Activated T-cell treated with anti-CD3 and anti-CD28 coated beads, Interleukin-2, amount 50 U/mL, for 24 hours (primary cell): ENCODE measurements at places on chromosomes 2 and 18.

DNA sequence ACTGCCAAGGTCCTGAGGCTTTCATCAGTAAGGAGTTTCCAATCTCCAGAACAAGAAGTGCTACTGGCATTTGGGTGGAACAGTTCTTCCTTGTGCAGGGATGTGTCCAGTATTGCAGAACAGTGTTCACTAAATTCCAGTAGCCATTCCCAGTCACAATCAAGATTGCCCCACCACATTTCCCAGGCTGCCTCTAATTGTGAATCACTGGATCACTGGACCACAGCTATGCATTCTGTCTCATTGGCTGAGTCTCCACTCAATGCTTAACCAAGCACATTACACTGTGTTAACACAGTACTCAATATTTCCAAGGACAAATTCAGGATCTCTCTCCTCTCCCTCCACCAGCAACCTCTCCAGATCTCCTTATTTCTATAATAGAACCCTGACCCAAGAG, 160.2 kb upstream of the CCDC150 start:
- no peak overlapping the region for H3K27ac ChIP-seq
- H3K4me3 ChIP-seq, result no peak overlapping the region
- no peak for DNase-seq
- H3K27me3 ChIP-seq, result peaks cover 36% of the 10 kb centered on the region
- peaks cover 5% of the 10 kb centered on the region for H3K4me1 ChIP-seq

GRCh38 chr2:176501617-176502016, 232.4 kb downstream of the MTX2 start:
- no peaks in the 10 kb centered on the region for H3K4me1 ChIP-seq
- H3K27me3 ChIP-seq, result peaks cover 51% of the 10 kb centered on the region
- no peak overlapping the region for H3K27ac ChIP-seq

- no peak overlapping the region for H3K27ac ChIP-seq
- no peaks in the 10 kb centered on the region for H3K4me1 ChIP-seq
- no peaks in the 10 kb centered on the region for H3K27me3 ChIP-seq
- no peak for DNase-seq
- no peaks in the 10 kb centered on the region for H3K36me3 ChIP-seq
Measured at GRCh38 chr2:34161549-34161948, 562.5 kb upstream of the FAM98A start.

- no peak for DNase-seq
- peaks cover 34% of the 10 kb centered on the region for H3K4me1 ChIP-seq
- no peak overlapping the region for H3K4me3 ChIP-seq
Measured at GRCh38 chr2:118841450-118841827, 6.0 kb downstream of the EN1 start.

DNA sequence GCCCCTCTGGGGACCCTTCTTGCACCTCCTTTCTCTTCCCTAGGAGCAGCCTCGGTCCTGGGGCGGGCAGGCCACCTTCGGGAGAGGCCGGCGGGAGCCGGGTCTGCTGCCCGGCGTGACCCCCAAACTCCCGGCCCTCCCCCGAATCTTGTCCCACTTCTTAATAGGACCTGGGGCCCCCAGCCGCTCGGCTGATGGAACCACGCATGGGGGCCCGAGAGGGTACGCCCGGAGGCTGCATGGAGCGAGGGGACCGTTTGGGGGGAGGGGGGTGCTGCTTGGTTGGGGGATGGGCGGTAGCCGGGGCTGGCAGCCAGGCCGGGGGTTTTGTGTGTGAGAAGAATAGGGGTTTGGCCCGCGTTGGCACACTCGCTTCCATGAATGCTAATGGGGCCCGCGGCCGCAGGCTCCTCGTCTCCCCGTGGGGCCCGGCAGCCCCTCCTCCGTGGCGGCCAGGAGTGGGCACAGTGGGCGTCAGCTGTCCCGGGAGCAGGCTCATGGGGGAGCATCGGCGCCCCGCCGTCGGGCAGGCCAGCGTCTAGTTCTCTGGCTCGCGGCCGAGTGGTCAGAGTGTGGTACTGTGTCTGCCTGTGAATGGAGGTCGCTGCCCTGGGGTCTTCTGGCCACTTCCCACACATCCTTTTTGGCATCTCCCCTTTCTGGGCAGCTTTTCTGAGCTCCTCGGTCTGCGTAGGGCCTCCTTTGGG, 1.0 kb downstream of the GAREM2 start:
- no peaks in the 10 kb centered on the region for H3K36me3 ChIP-seq
- peaks cover 17% of the 10 kb centered on the region for H3K4me1 ChIP-seq
- peak overlapping the region; percentile 49 for H3K4me3 ChIP-seq
- H3K27ac ChIP-seq, result peak overlapping the region; percentile 56
- DNase-seq, result no peak

DNA sequence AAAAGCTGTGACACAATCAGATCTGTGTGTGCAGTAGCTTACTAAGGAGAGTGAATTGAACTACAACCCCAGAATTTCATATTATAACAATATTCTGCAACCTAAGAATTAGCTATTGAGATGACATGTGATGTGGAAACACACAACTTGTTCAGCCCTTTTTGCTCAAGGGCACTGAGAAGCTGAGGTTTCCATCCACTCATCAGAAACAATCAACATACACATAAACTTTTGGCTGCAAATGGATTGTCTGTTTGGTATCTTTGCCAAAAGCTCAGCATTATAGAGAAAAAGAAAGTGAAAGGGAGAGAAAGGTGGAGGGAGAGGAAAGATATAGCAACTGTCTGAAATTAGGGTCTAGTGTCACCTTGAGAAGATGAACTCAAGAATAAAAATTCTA, 117.2 kb upstream of the KLF7 start:
- DNase-seq, result no peak
- H3K27ac ChIP-seq, result peak overlapping the region; percentile 78
- no peaks in the 10 kb centered on the region for H3K27me3 ChIP-seq
- no peak overlapping the region for H3K4me3 ChIP-seq

GRCh38 chr2:73986085-73986681, 1.5 kb downstream of the TET3 start:
- peak overlapping the region; percentile 88 for H3K4me3 ChIP-seq
- H3K27me3 ChIP-seq, result no peaks in the 10 kb centered on the region
- H3K36me3 ChIP-seq, result peaks cover 61% of the 10 kb centered on the region
- peak; percentile 62 for DNase-seq
- peaks cover 77% of the 10 kb centered on the region for H3K4me1 ChIP-seq

- no peaks in the 10 kb centered on the region for H3K27me3 ChIP-seq
- H3K4me1 ChIP-seq, result peaks cover 3% of the 10 kb centered on the region
- H3K4me3 ChIP-seq, result no peak overlapping the region
- H3K27ac ChIP-seq, result no peak overlapping the region
- no peaks in the 10 kb centered on the region for H3K36me3 ChIP-seq
- DNase-seq, result no peak
Measured at GRCh38 chr2:151380580-151381235, 23.3 kb downstream of the TNFAIP6 start.

- H3K27me3 ChIP-seq, result peaks cover 18% of the 10 kb centered on the region
- no peaks in the 10 kb centered on the region for H3K4me1 ChIP-seq
- no peak overlapping the region for H3K4me3 ChIP-seq
Measured at GRCh38 chr2:204315236-204315662, 230.0 kb upstream of the PARD3B start.

DNA sequence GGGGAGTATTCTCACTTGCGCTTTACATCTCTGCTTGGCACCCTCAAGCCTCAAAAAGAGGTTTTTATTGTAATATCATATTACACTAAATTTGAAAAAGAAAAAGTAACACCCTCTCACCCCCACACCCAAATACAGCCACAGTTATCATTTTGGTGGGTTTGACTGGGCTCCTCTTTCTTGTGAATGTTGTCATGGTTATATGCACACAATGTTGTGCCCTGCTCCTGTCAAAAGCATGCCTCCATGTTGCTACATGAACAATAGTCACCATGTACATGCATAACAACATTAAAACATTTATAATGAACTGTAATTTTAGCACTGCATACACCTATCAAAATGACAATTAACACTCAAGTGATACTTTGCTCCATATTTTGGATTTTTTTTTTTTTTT, 100.2 kb downstream of the BCL2L11 start:
- DNase-seq, result no peak
- H3K4me1 ChIP-seq, result peaks cover 2% of the 10 kb centered on the region
- no peak overlapping the region for H3K27ac ChIP-seq
- H3K4me3 ChIP-seq, result no peak overlapping the region
- H3K27me3 ChIP-seq, result peaks cover 47% of the 10 kb centered on the region

DNA sequence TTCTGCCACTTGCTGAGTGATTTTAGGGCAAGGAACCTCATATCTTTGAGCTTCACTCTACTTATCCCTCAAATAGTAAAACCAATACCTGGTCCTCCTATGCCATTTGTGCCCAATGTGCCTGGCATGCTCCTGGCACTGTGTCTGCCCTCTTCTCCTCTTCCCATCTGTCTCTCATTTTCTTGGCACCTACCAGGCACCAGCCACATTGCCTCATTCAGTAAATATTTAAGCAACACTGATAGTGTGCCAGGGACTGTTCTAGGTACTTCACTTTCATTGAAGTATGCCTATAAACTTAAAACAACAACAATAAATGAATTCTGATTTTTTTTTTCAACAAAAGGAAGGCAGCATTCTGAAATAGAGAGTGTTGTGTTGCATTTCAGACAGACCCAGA, 15.1 kb upstream of the BOD1L2 start:
- H3K4me3 ChIP-seq, result no peak overlapping the region
- no peaks in the 10 kb centered on the region for H3K4me1 ChIP-seq
- no peak for DNase-seq
- no peaks in the 10 kb centered on the region for H3K36me3 ChIP-seq

- no peaks in the 10 kb centered on the region for H3K36me3 ChIP-seq
- no peaks in the 10 kb centered on the region for H3K4me1 ChIP-seq
- no peak for DNase-seq
- peaks cover 12% of the 10 kb centered on the region for H3K27me3 ChIP-seq
- no peak overlapping the region for H3K27ac ChIP-seq
- H3K4me3 ChIP-seq, result no peak overlapping the region
Measured at GRCh38 chr2:95300450-95300849, 3.3 kb downstream of the KCNIP3 start.

DNA sequence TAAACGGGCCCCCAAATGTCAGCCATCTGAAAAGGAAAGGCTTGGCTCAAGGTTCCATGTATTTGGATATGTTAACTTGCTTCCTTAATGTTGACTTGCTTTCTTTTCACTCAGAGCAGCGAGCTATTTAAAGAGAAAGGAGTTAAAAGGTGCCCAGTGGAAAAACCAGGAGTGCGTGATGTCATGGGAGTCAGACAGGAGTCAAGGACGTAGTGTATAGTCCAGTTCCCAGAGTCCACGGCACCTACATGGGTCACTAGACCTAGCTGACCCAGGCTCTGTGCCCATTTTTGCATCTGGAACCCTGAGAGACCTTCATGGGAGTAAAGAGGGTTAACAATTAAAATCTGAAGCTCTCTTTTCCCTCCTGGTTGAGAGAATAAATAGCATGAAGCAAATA, 19.8 kb downstream of the SLC3A1 start:
- H3K27me3 ChIP-seq, result peaks cover 6% of the 10 kb centered on the region
- H3K4me1 ChIP-seq, result peaks cover 16% of the 10 kb centered on the region
- no peak overlapping the region for H3K27ac ChIP-seq
- no peak for DNase-seq

DNA sequence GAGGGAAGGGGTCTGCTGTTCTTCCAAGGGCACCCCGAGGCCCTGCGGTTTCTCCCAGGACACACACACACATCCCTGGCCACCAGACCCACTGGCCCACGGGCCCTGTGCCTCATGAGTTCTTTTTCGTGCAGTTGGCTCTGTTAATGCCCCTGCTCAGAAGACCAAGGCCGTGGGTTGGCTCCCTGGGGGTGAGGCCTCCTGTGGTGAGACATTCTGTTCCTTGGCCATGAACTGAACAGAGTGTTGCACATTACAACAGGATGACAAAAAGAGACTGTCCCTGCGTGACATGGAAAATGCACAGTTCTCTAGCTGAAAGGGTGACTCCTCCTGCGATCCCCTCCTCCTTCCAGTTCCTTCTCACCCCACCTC, 30.7 kb downstream of the SH2D6 start:
- H3K27ac ChIP-seq, result no peak overlapping the region
- no peak overlapping the region for H3K4me3 ChIP-seq
- no peaks in the 10 kb centered on the region for H3K36me3 ChIP-seq
- no peak for DNase-seq
- no peaks in the 10 kb centered on the region for H3K27me3 ChIP-seq
- no peaks in the 10 kb centered on the region for H3K4me1 ChIP-seq

GRCh38 chr2:231361701-231362554, 33.6 kb upstream of the B3GNT7 start:
- no peak overlapping the region for H3K4me3 ChIP-seq
- H3K36me3 ChIP-seq, result no peaks in the 10 kb centered on the region
- H3K27ac ChIP-seq, result peak overlapping the region; percentile 23
- no peaks in the 10 kb centered on the region for H3K27me3 ChIP-seq

GRCh38 chr2:230972046-230972445, 23.9 kb upstream of the SPATA3 start:
- no peak for DNase-seq
- no peak overlapping the region for H3K27ac ChIP-seq
- peaks cover 3% of the 10 kb centered on the region for H3K27me3 ChIP-seq

DNA sequence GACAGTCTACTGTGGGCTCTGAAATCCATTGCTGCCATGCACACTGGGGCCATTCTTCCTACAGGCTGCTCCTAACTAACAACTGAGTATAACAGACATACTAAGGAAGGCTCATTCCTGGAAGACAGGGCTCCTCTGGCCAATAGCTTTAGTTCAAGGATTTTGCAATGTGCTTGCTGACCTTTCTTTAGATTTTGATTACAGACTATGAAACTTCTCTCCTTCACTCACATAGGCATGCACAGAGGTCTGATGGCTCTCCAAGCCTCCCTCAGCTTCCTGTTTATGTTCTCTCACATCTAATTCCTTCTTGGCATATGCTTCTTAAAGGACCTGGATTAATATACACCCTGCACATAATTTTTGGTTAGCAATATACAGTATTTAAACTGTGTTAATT, 34.4 kb upstream of the ROCK1 start:
- H3K27ac ChIP-seq, result no peak overlapping the region
- DNase-seq, result no peak
- no peaks in the 10 kb centered on the region for H3K4me1 ChIP-seq
- H3K27me3 ChIP-seq, result peaks cover 5% of the 10 kb centered on the region

- H3K27ac ChIP-seq, result no peak overlapping the region
- DNase-seq, result peak; percentile 22
- no peak overlapping the region for H3K4me3 ChIP-seq
- H3K27me3 ChIP-seq, result no peaks in the 10 kb centered on the region
- peaks cover 20% of the 10 kb centered on the region for H3K4me1 ChIP-seq
Measured at GRCh38 chr2:230619491-230619890, 93.2 kb upstream of the CAB39 start.
